CD4-positive, alpha-beta T cell treated with Interleukin-6 for 4 hours (primary cell): ENCODE measurements at places on chromosomes 3 and 15.

GRCh38 chr3:1515882-1516281, 423.1 kb downstream of the CNTN6 start:
- no peak for DNase-seq

DNA sequence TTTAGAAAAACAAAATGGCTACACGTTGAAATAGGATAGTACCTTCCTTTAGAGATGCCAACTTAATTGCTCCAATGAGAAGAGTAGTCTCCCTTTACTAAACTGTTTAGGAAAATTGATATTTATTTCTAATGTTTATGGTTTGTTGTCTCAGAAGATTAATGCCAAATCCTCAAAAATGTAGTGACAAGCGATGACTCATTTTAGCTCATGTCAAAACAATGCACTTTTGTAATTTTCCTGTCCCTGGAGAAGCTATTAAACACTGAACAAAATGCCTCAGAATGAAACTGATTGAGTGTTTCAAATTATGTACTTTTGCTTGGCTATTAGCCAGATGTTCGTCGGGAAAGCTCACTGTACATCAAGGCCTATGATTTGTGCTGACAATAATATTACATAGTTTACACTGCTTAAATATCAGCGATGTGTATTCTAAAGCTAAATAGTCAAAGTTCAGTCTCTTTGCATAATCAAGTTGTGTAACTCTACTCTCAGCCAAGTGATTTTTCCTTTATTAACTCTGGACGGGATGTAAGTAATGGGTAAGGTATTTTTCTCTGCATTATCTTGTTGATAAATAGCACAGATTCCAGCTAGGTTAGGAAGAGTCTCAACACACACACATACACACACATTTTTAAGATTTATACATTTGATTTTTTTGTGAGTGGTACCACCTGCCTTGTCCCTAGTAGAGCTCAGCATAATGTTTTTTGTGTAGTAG, 83.7 kb downstream of the CMSS1 start:
- no peak for DNase-seq

DNA sequence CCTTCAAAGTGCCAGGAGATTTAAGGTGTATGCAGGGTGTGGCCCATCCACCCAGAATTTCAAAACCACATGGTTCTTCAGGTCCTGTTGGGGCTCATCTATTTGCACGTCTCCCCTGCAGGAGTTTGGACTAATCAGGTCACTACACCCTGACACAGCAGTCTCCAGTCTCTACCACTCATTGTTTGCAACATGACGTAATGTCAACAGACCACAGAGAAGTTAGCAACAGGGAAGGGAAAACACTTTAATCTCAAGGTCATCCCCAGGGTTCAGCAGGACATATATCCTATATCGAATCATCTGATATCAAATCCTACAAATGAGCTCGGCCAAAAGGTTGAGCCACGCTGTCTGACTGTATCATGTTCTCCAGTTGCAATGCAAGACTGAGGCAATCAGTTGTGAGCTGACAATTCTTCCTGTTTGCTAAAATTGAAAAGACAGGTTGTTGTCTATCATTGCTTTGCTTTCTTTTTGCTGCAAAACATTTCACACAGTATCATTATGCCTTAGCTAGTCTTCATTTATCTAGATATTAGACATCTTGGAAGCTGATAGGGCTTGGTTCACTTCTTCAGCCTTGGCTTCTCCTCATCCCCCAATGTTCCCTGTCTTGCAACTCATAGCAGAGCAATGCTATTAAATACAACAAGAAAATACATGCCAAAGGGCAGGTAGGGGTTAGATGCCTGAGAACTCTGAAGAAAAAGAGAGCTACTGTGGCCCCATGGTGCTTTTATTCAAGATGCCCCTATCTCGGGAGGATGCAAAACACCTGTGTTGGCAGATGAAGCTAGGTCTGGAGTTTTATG, 13.4 kb upstream of the LEKR1 start:
- DNase-seq, result peak; percentile 9

DNA sequence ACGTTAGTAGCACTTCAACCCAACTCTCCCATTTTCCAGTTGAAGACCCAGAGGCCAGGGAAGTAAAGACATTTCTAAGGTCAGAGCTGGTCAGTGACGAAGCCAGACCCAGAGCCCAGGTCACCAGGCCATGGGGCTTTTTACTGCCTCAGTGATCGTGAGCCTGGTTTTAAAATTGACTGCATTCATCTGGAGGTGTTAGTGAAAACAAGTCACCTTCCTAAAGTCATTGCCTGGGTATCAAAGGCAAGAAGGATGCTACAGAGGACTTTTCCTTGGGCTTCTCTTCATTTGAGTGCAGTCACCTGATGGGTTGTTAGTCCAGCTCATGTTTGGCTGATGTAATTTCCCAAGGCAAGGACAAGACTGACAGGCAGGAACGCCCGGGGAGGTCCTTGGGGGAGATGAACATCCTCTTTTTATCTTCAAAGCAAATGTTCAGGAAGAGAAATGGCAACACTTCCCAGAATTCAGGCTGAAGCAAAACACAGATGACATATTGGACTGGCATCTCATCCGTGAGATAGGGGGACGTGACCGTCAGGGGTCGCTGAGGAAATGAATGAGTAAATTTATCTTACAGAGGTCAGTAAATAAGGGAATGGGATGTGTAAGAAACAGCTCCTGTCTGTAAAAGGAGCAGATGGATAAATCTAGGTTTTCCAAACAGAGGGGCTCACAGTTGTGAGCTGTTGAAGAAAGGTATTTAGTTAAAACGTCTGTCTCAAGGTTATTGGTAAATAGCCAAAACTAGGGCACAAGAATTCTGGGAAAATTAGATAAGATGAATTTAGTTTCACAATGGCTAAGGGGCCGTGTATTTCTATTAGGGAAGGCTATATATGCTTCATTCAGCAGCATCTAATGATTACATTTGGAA, 201.2 kb downstream of the OPA1 start:
- no peak for DNase-seq

DNA sequence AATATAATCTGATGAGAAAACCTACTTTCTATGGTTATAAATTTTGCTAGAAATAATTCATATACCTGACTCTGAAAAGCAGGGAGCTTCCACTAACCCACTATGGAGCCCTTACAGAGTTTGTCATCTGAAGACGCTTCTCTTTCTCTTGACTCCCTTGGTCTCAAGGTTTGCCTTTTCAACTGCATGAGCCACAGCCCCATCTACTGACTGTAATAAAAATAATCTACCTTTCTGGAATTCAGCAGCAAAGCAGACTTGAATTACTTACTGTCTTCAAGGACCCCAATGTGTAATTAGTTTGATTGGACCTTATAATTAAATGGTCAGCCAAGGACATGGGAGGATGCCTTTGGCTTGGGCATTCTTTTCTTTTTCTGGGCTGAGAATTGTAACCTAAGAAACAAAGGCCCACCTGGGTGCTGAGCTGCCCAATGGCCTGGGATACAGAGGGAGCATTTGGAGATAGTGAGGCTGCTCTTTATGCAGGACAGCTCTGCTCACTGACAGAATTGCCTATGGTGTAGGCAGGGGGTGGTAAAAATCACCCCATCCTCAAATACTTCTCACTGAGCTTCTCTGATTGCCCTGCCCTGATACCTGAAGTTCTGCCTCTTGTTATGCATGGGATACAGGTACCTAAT, 178.6 kb upstream of the TRIM42 start:
- DNase-seq, result no peak

DNA sequence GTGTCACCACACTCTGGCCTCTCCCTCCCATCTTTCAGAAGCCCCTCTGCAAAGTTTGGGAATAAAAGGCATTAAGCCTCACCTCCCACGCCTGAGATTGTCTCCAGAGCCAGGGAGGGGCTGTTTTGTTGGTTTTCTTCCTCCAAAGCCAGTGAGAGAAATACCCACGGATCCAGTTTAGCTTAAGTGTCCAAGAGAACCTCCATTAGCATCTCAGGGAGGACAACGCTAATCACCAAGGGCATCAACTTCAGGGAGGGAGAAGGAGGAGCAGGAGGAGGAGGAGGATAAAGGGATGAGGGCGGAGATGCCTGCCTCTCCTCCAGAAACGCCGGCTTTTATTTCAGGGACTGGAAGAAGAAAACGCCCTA, 101.6 kb downstream of the SRGAP3 start:
- DNase-seq, result no peak

- DNase-seq, result no peak
These were observed 837.2 kb downstream of the NTRK3 start for GRCh38 chr15:87419344-87419743.

- DNase-seq, result no peak
These were observed 114.4 kb downstream of the PDZRN3 start for GRCh38 chr3:73510334-73510733.

DNA sequence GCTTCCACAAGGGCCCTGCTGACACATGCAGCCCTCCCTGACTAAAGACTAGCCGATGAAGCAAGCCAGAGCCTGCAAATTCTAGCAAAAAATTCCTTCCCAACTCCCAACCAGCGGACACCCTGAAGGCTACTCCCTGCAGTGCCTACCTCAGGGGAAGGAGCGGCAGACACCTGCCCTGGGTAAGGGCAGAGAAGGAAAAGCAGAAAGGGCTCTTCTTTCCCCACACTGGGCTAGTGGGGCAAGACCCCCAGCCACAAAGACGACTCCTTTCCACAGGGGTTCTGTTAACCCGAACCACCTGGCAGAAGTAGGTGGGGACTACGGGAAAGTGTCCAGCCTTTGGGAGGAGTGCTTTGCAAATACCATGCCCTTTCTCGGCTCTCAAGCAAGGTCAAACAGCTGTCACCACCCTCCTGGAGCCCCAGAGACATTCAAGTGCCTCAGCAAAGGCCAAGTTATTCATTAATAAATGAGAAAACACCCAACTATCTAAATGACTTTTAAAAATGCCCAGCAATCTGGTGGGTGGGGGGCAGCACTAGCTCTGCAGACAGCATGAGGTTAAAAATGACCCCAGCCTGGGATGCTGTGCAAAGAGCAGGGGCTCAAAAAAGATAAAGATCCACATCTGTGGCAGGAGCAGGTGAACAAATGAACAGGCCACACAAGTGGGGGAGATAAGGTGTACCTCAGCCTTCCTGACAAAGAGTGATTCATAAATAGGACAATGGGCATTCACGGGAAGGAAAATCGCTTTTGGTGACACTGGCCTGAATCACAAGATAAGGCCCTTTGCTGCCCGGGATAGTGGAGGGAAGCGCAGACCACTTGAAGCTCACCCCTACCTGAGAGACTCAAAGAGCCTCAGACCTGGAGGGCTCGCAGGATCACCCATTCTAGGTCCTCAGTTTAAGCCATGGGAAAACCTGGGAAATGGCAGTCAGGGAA, 33.0 kb downstream of the CCDC12 start:
- no peak for DNase-seq

GRCh38 chr3:44899683-44900367, 25.4 kb downstream of the TGM4 start:
- no peak for DNase-seq

GRCh38 chr3:119538772-119539171, 20.6 kb downstream of the CD80 start:
- no peak for DNase-seq

GRCh38 chr3:138782755-138783154, 52.0 kb downstream of the PIK3CB start:
- DNase-seq, result no peak

DNA sequence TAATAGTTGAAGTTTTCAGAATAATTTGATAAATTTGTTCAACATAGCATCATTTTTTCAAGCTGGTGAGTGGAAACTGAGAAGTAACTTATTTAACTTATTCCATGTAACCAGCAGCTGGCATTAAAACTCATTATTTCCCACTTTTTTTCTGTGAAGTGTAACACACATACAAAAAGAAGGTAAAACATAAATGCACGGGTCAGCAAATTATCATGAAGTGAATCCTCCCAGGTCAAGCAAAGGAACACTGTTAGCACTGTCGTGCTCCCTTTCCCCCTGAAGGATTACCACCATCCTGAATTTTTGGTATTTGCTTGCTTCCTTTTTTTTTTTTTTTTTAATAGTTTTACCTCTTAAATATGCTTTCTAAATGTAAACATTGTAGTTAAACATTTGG, 77.6 kb upstream of the LRRFIP2 start:
- no peak for DNase-seq

DNA sequence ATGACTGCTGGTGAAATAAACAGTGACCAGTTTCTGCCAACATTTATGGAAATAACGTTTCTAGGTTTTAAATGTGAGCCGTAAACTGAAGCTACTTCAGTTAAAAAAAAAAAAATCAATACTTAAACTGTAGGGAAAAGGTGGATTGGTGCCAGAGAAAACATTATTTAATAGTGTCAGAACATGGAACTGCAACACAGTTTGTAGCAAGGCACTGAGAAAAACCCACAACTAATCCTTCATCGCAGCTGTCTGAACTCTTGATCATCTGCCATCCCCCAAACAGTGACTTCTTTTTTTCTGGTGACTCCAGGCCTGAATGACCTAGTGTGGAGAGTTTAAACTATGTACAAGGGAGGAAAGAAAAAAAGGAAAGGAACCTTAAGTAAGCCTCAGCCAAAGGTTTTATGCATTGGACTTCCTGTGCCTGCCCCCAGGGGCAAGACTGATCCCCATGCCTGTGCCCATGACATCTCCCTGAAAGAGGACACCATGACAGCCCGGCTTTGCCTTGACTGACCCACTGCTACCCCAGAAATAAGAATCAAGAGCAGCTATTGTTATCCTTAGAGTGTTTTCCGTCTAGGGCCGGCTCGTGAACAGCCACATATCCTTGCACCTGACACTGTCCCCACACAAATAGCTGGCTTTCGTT, 33.1 kb downstream of the CRTAP start:
- no peak for DNase-seq

GRCh38 chr3:173902401-173902800, 504.9 kb downstream of the NLGN1 start:
- DNase-seq, result no peak

DNA sequence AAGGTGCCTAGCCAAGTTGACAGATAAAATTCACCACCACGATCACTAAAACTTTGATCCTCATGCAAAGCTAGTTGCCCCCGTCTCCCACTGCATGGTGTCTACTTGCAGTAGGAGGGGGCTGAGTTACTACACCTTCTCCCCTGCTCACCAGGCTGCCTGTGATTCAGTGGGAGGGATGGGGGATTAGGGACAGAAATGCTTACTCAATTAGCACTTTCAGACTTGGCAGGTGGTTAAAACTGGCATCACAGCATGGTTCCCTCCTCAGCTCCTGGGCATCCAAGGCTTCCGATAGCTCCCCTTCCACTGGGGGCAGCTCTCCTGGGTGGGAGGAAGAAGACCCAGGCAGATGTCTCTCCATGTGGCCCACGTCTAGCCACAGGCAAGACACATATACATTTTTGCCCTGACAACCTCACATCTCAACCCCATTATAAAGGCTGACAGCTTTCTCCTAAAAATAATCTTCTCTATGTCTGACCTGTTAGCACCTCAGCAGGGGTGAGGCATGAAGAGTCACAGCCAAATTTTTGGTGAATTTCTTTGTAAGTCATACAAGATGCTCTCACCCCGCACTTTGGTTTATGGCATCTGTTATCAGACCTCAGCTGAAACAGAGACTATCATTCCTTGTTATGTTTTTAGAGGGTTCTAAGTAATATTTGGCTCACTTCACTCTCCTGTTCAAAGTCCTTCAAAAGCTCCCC, 369.0 kb downstream of the SV2B start:
- DNase-seq, result no peak

- no peak for DNase-seq
These were observed 15.7 kb downstream of the LYZL4 start for GRCh38 chr3:42394579-42395288.
